ENCODE measurements at places on chromosomes 3 and 15.

- no peak for DNase-seq
These were observed 110.2 kb downstream of the RORA start for GRCh38 chr15:61118885-61119284.

DNA sequence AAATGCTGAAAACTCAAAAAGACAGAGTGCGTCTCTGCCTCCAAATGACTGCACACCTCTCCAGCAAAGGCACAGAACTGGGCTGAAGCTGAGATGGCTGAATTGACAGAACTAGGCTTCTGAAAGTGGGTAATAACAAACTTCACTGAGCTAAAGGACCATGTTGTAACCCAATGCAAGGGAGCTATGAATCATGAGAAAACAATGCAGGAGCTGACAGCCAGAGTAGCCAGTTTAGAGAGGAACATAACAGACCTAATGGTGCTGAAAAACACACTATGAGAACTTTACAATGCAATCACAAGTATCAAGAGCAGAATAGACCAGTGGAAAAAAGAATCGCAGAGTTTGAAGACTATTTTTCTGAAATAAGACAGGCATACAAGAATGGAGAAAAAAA, 10.1 kb upstream of the AVEN start:
- DNase-seq: no peak

DNA sequence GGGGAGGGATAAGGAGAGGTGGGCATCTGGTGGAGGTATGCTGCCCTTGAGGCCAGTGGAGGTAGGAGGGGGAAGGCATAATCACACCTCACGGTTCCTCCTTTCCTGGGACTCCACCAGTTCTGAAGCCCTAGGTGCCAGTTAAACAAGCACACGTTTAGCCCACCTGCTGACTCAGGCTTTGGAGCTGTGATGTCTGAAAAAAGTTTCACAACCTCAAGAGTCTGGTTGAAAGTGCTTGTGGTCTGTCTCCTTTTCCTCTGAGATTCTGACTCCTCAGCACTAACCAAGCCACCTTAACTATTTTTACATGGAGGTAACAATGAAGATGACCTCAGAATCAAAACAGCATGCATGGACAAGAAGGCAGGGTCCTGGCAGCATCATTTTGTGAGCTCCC, 23.0 kb downstream of the HPS3 start:
- DNase-seq: no peak

GRCh38 chr3:14434126-14434497, 31.7 kb downstream of the SLC6A6 start:
- no peak for DNase-seq

- no peak for DNase-seq
These were observed 545.5 kb downstream of the NAALADL2 start for GRCh38 chr3:175404621-175405020.

DNA sequence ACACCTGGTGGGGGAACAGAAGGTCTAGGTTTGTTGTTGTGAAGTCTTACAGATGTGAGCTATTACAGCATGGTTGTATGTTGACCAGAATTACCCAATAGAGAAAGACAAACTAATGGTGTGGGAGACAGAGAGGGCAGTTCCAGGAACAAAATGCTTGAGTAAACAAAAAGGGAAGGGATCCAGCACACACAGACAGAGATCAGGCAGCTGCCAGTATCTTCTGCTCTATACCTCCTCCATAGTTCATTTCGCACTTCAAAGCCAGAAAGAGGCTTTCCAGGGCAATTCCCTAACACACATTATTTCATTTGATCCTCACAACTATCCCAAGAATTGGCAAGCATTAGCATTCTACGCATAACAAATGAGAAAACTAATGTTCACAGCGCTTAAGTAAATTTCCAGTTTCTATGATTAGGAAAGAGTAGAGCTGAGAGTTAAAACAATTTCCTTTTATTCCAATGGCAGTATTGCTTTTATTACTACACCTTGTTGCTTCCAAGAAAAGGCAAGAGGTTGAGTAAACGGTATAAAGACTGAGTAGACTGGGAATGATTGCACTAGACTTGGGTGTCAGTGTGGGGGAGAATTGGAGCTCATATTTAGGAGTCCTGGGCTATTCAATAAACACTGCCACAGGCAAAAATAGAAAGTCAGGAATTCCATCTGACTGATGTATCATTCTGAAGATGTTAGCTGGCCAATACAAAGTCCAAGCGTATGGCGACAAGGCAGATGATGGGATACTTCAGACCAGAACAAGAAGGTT, 39.7 kb upstream of the ZNF280D start:
- DNase-seq: no peak

DNA sequence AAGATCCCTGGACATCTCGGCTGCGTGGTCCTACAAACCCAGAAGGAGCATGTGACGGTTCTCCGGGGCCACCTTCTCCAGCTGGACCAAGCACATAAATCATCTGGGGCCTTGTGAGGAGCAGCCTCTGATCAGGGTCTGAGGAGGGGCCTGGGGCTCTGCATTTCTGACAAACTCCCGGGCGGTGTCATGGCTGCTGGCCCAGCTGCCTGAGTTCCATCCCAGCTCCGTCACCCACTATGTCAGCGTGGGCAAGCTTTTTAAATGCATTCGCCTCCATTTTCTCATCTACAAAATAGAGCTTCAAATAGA, 126.3 kb upstream of the MEF2A start:
- DNase-seq: no peak

DNA sequence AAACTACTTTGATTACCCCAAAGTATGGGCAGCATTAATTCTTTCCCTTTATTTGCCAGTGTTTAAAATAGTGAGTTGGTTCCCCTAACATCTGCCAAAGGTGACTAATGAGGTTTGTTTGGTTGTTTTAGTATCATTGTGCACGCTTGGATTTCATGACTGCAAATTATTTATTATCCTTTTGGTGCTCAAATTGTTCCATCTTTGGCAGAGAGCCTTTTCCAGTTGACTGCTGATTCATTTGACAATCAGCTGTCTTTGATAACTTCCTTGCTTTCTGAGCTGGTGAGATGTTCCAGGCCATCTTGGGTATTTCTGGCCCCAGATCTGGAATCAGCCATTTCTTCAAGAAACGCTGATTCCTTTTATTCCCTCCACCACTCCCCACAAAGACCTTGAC, 8.9 kb downstream of the DLEC1 start:
- DNase-seq: no peak

All from activated naive CD4-positive, alpha-beta T cell treated with anti-CD3 and anti-CD28 coated beads, Interleukin-2, amount 50 U/mL, for 16 hours (primary cell).